Activated CD8-positive, alpha-beta memory T cell treated with anti-CD3 and anti-CD28 coated beads, Interleukin-2, amount 50 U/mL, for 48 hours (primary cell): ENCODE measurements at places on chromosomes 13 and 19.

GRCh38 chr13:23391752-23392151, 41.8 kb downstream of the SACS start:
- DNase-seq: no peak

DNA sequence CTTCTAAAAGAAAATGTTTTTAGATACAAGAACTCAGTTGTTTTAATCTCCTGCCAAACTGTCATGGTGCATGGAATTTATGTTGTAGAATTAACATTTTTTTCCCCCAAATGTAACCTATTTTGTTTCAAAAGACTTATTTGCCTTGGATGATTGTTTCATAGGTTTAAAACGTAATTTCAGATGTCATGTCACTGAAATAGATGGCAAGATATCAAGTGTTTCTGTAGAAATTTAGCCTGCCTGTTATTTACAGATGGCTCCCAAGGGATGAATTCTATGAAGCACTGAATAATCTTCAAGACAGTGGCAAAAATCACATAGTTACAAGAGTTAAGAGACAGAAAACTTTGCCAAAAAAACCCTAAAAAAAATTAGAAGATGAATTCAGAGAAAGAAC, 1484.6 kb downstream of the OLFM4 start:
- DNase-seq: no peak

DNA sequence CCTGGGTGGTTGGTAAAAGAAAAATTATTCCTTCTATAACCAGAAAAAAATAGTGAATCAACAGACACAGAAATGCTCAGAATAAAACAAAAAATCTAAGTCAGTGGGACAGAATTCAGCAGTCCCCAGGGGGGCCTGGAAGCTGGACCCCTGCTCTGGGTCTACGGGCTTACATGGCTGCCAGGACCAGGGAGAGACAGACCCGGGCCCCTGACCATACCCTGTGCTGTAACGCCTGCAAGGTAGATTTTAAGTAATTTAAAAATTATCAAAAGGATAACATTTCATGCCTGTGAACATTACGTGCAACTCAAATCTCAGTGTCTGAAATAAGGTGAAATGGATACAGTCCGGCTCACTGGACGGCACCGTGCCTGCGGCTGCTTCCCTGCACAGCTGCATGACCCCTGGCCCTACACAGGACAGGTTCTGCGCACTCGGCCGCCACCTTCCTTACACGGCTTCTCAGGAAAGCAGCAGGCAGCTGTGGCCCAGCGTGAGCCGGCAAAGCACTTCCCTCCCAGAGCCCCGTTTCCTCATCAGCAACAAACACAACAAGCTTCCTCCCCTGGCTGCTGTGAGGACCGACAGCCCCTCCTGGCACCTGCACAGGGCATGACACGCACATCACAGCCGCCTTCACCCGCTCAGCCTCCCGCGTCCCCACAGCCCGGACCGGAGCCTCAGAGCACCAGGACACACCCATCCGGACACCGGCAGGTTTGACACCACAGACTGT, 22.2 kb downstream of the RASA3 start:
- peak; percentile 83 for DNase-seq

DNA sequence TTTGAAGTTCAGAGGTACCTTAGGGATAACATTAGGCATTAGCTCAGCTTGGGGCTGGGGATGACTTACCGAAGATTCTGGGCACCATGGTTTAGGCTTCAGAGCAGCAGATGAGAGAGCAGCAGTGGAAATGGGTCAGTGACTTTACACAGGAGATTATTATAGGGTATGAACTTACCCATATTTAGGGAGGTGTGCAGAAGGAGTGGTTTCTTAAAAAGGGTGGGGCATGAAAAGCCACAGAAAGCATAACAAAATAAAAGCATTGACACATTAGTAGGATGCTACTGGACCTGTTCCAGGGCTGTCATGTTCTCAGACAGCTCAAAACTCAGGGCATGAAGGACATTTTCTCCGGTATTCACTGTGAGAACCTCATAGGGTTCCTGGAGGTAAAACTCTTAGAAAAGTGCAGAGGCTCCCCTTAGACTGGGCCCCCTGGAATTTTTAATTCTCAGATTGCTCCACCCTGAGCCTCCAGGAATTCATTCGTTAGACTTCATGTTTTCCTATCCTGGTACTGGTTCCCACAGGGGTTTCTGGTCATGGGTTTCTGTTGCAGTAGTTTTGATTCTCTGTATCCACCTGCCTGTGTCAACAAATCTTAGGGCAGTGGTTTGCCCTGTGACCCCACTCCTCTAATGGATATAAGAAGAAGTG, 20.7 kb downstream of the IGFL1 start:
- DNase-seq: no peak

DNA sequence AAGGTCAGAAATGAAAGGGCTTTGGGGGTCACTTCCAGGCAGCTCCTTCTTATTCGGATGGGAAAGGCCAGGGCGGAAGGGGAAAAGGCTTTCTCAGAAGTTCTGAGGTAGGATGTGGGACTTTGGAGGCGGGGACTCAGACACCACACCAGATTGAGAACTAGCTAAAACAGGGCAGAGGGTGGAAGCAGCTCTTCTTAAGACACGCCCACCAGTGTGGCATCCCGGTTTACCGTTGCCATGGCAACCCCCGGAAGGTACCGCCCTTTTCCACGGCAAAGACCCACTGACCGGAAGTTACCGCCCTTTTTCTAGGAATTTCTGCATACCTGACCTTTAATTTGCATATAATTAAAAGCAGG, 3.8 kb upstream of the LILRA5 start:
- DNase-seq: no peak

- peak; percentile 75 for DNase-seq
These were observed at the start of gene TUBB4A for GRCh38 chr19:6501740-6502648. TSS of gene TUBB4A (minus strand) at chr19:6502309. CDS start at chr19:6502212, 97 bp downstream.

DNA sequence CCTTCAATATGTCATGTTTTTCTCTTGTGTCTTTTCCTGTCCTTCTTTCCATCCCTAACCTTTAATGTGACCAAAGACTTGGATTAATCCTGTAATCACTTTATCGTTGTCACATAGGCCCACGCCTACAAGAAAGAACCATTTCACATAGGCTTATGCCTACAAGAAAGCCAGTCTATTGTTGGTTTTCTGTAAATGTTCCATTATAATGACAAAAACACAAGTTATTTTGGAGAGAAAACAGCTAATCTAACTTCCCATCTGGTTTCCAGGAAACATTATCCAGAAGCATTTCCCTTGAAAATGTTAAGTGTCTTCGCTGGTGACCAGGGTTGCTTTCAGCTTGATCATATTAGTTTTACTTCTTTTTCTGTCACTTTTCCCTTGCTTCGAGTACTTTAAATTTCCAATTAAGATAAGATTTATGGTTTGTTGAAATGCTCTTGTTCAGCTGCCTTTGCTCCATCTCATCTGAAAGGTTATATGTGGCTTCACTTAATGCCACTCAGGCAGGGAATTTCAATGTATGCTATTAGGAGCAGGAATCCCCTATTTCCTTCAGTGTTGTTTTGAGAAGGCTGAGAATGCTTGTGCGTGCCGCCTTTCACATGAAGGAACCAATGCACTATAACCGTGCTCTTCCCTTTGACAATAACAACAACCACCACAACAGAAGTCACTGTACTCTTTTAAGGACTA, 708.2 kb downstream of the EFNB2 start:
- no peak for DNase-seq

GRCh38 chr19:56355517-56355916, 37.8 kb downstream of the ZNF582 start:
- DNase-seq: no peak

GRCh38 chr13:53873558-53873957, 844.9 kb downstream of the OLFM4 start:
- DNase-seq: no peak

GRCh38 chr19:47187797-47188196, 43.2 kb downstream of the BBC3 start:
- DNase-seq: no peak

- peak; percentile 57 for DNase-seq
These were observed 1.8 kb upstream of the CD37 start for GRCh38 chr19:49333418-49333805.

DNA sequence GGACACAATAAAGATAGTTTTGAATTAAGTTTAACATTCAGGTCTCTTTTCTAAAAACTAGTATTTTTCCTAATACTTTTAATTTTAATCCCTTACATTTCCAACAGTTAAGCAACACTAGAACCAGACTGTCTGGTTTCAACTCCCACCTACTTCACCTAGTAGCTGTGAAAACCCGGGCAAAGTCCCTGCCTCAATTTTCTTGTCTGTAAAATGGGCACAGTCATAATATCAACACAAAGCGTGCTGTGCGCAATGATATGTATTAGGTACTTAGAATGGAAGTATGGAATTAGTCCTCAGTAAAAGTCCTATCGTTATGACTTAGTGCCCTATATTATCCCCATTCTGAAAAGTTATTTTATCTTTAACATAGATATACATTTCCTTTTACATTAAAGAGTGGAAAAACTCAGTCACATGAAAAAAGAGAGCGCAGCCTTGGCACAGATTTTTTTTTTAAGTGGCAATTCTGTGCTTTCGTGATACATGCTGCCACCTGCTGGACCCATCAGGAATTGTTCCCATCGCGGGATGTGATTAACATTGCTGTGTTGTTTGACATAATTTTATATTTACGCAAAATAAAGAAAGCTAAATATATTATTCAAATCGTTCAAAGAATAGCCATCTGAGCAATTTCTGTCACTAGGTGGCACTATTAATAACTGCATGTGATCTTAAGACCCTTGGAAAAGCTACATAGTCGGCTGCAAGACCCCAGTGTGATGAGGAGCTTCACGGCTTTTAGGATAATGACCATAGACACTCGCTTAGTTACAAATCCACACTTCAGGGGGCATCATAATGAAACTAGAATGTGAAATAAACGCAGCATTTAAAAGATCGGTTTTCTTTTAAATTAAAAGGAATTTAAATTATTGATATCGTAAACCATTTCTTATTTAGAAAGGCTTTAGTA, 59.9 kb downstream of the LIG4 start:
- DNase-seq: peak; percentile 75

- DNase-seq: no peak
These were observed 7.7 kb upstream of the ZNF611 start for GRCh38 chr19:52742516-52742915.

DNA sequence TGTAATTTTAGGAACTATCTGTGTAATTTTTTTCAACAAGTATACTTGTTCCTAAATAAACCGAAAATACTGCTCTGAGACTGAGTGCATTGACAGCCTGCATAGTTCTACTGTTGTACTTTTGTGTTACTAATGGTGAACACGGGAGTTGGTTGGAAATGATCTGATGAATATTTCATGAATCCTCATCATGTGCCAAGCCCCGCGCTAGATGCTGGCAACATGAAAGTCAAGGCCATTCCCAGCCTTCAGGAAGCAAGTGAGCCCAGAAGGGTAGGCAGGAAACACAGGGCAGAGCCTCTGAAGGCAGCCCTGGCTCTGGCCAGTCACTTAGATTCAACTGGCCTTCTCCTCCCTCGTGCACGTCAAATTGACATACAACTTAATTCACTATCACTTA, 106.1 kb downstream of the ABCC4 start:
- no peak for DNase-seq

- DNase-seq: peak; percentile 98
These were observed at the start of gene ZDHHC20 for GRCh38 chr13:21458813-21459701. TSS of gene ZDHHC20 (minus strand) at chr13:21459303. CDS start at chr13:21459171, 132 bp downstream.

GRCh38 chr19:3423183-3423829, 56.9 kb downstream of the NFIC start:
- no peak for DNase-seq
